Common myeloid progenitor, CD34-positive (primary cell): ENCODE measurements at places on chromosomes 16 and 17.
A peak's percentile ranks its signal among the peaks of the same experiment; 100 is the strongest.

GRCh38 chr16:5490499-5490898, 392.9 kb upstream of the EEF2KMT start:
- peak; percentile 34 for DNase-seq

GRCh38 chr16:84161037-84161436, 15.9 kb downstream of the DNAAF1 start:
- DNase-seq: no peak

GRCh38 chr17:48123776-48124388, 16.3 kb downstream of the SNX11 start:
- DNase-seq: no peak

DNA sequence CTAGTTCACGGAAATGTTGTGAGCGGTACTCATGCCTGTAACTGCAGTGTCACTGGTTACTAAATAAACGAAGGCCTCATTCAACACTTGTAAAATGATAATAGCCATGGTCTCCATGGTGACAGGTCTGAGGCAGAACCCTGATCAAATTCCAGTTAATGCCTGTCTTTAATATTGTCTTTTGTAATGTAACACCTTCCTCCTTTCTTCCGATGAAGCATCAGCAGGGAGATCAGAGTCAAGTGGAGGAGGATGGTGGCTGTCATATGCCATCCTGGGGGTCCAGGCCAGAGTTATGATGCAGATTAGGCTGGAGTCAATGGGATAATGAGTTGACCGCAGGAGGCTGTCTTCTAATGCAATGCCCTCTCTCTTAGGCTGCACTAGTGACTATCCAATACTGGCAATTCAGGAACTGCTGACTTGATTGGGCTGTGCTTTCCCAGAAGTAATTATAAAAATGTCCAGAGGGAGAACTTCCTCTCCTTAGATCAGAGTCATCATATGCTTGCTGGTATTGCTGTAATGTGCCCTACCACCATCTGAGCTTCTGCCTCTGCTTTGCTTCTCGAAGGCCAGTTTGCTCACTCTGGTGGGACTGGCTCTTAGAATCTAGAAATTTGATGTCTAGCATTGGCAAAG, 419.1 kb downstream of the CA10 start:
- DNase-seq: no peak

DNA sequence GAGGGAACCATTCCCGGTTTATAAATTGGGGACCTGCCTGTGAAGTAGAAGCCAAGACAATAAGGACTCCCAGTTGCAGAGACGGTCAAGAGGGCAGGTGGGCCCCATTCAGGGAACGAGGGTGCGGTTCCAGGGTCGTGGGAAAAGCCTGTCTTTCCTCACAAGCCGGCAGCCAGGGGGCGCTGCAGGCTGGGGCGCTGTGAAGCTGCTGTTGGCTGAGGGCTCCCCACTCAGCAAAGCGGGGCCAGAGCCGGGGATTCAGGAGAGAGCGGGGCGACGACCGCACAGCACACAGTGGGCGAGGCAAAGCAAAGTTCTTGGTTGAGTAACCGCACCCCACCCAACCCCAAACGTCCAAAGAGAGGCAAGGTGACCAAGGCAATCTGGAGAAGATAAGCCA, 24.9 kb downstream of the CDRT15 start:
- peak; percentile 55 for DNase-seq
